ENCODE measurements at places on chromosomes 11 and 22. TPM values are rescaled to one million over a fixed set of nuclear protein-coding genes. Genes with fewer than 3 reads are reported as not detected.

The CRYBA4 gene
- total RNA-seq = not detected

The MYO7A gene
- 0.50 TPM for total RNA-seq

The FBLN1 gene
- not detected for total RNA-seq

The TOP3B gene
- 42.7 TPM for total RNA-seq

The TYMP gene
- total RNA-seq = 90.2 TPM

The C11orf91 gene
- not detected for total RNA-seq

The DGAT2 gene
- total RNA-seq = 1.5 TPM

The GTSE1 gene
- 76.2 TPM for total RNA-seq

The SMIM35 gene
- 0.45 TPM for total RNA-seq

The TUB gene
- 0.05 TPM for total RNA-seq

The FGF19 gene
- not detected for total RNA-seq

The LRRN4CL gene
- total RNA-seq = 0.18 TPM

The FAM83F gene
- not detected for total RNA-seq

The TCP11L1 gene
- 17.6 TPM for total RNA-seq

The BTG4 gene
- total RNA-seq = not detected

The C11orf21 gene
- total RNA-seq = 68.3 TPM

The IGLL5 gene
- not detected for total RNA-seq

The ACCS gene
- 41.1 TPM for total RNA-seq

The TRIM49 gene
- total RNA-seq = not detected

The RFPL2 gene
- total RNA-seq = 2.8 TPM

The SCUBE2 gene
- not detected for total RNA-seq

The POU2AF1 gene
- 7.8 TPM for total RNA-seq

The ESAM gene
- 1.6 TPM for total RNA-seq

The PLEKHB1 gene
- total RNA-seq = 8.6 TPM

The C11orf52 gene
- not detected for total RNA-seq

The USP2 gene
- total RNA-seq = 0.48 TPM

The LRRC56 gene
- 2.5 TPM for total RNA-seq

The KIAA1671 gene
- 35.0 TPM for total RNA-seq

The RIMBP3C gene
- total RNA-seq = 0.23 TPM

The RNF121 gene
- total RNA-seq = 28.1 TPM

The NPAS4 gene
- 0.20 TPM for total RNA-seq

The RGL4 gene
- total RNA-seq = 28.8 TPM

The TNNI2 gene
- 0.60 TPM for total RNA-seq

The CDC42EP1 gene
- 0.95 TPM for total RNA-seq

The IFITM2 gene
- total RNA-seq = 1,637 TPM

The NCF4 gene
- total RNA-seq = 60.1 TPM
